ENCODE measurements at places on chromosomes 3 and 15.

- no peak for DNase-seq
These were observed 17.8 kb downstream of the PDCD10 start for GRCh38 chr3:167716920-167717319.

- no peak for DNase-seq
These were observed 19.6 kb downstream of the GALK2 start for GRCh38 chr15:49189631-49190030.

- DNase-seq, result no peak
These were observed 71.9 kb upstream of the FEZF2 start for GRCh38 chr3:62445275-62445674.

DNA sequence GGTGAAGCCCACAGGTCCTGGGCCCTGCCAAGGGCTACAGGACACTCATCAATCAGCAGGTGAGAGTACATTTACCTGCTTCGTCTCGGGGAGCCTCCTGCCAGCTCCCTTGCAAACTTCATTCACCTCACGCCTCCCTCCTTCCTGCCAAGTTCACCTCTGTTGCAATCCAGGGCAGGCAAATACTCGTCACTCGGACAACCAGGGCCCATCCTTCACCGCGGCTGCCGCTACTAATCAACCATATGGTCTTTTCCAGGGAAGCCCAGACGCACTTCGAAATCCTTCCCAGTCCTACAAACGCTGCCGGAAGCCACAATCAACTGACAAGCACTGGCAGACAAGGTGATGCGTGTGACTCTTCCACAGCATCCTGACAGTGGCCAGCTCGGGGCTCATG lies 200.7 kb upstream of the NSMCE3 start:
- no peak for DNase-seq

DNA sequence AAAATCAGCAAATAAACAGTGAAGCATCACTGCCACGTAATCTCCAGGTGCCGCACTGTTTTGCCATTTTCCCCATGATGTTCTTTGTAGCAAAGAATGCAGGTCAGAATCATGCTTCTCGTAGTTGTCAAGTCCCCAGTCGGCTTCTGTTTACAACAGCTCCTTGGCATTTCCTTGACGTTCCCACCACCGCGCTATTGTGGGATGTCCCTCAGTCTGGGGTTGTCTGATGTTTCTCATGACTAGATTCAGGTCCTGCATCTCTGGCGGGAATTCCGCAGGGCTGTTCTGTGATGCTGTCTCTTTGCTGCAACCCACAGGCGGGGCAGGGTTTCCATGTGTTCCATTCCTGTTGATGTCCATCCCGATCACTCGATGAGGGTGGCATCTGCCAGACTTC lies 117.9 kb upstream of the SMAD3 start:
- DNase-seq, result no peak

GRCh38 chr3:13655061-13655913 lies 106.4 kb downstream of the FBLN2 start:
- DNase-seq, result no peak

GRCh38 chr15:90545095-90545494 lies 15.4 kb downstream of the CRTC3 start:
- no peak for DNase-seq

GRCh38 chr15:59997070-59997701 lies 6.9 kb upstream of the FOXB1 start:
- peak; percentile 41 for DNase-seq

DNA sequence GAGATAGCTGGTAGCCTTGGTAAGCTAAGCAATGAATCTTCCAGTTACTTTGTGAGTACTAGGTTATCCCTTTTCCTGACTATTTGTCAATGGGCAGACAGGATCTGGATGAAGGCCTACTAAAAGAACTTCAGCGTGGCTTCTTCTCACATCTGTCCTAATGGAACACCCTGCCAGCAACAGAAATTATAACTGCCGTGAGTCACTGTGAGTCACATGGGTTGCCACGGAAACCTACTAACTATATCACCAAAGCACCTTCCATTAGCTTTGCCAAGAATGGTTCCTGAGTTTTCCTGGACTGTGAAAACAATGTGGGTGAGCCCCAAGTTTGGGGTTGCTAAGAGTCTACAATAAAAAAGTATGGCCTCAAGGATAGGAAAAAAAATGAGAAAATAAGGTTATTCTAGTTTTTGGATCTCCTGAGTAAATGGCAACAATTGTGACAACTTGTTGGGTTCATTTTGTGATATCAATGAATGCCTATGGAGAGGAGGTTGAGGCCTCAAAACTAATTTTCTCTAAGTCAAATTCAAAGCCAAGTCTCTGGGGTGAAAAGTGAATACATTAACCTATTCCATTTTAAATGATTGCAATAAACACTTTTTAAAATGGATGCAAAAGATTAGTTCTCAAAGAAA lies 195.1 kb upstream of the ICE2 start:
- no peak for DNase-seq

GRCh38 chr15:87345961-87346360 lies 910.6 kb downstream of the NTRK3 start:
- no peak for DNase-seq
